ENCODE measurements at places on chromosomes 16 and 17.

- DNase-seq, result no peak
Measured at GRCh38 chr16:67563708-67564468, 1.6 kb downstream of the CTCF start.

DNA sequence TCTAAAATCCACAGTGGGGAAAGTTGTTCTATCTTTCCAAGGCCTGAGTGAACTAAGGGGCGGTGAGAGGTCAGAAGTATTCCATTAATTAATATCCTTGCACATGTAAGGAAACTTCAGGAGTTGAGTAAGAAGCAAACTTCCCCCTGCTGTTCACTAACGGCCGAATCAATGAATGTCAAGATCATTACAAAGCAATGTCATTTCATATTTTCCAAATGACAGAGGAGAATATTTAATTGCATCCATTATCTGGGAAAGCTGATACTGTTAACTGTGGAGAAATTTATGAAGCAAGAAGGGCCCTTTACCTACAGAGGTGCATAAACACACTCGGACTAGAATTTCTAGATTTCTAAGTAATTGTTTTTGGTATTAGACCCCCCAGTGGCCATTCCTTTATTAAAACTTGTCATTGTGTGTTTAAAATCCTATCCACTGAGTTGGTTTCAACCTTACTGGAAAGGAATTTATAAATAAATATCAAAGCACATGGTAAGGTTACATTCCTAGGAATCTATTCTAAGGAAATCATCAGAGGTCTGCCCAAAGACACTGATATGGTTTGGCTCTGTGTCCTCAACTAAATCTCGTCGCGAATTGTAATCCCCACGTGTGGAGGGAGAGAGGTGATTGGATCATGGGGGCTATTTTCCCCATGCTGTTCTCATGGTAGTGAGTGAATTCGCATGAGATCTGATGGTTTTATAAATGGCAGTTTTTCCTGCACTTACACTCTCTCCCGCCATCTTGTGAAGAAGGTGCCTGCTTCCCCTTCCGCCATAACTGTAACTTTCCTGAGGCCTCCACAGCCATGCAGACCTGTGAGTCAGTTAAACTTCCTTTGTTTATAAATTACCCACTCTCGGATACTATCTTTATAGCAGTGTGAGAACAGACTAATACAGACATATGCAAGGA, 20.4 kb upstream of the SMURF2 start:
- no peak for DNase-seq

DNA sequence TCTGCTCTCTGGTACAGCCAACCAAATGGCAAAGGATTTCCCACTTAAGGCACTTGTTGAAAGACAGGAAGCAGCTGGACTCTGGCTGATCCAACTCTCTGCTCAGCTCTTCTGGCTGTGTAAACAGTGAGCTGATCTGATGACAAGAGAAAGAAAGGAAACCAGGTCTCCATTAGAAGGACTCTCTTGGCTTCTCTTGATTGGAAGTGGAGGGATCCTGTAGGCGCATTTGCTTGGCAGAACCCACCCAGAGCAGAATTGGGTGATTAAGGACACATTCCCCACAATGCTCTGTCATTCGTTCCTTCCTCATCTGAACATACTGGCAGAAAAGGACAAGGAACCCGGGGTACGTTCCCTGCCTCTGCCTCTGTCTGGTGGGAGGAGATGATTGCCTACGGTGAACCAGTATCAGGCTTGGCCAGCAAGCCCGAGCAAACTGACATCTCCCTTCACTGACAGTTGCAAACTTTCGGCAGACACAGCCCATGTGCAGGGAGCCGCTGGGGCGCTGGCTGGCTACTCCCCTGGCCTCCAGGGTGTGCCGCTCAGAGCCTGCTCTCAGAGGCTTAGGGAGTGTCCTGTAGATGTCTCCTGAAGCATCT, 29.1 kb downstream of the LDHD start:
- DNase-seq, result no peak

DNA sequence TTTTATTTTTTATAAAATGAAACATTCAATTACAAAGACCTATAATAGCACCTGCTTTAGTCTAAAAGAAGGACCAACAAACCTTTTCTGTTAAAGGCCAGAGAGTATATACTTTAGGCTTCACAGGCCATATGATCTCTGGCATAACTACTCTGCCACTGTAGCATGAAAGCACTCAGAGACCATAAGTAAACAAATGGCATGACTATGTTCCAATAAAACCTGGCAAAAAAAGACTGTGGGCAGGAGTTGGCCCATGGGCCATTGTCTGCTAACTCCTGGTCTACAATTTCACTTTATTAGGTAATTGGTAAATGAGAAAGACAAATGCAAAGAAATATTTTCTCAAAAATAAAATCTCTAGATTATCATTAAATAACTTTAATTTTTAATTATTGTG, 14.9 kb downstream of the CEP112 start:
- no peak for DNase-seq

DNA sequence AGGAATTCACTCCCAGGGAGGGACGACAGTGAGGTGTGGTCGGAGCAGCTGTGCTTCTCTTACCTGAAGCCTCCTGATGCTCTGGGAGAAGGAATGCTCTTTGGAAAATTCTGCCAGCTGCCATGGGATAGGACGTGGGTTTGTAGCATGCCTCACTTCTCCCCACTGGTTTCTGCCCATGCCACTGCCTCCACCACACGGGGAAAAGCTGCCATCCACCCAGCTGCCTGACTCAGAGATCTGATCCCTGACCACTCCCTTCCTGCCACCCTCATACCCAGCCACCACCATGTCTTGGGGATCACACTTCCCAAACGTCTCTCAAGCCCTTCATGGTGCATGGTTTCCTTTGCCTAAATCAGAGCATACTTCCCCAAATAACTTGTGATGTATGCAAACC, 80.0 kb downstream of the CPPED1 start:
- DNase-seq, result no peak

DNA sequence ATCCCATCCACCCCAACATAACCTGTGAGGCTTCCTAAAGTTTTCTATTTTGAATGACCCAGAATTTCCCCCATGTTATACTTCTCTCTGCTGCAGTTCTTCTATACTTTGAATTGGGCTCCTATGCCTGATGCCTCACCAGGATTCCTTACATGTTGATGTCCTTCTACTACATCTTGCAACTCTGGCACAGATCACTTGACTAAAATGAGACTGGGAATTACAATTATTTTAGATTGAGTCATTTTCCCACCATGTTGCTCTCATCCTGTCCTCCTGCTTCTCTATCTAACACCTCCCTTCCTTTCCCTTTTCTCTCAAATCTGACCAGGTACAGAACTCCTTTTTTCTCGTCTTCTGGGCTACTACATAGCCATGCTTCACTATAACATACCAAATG, 314.0 kb upstream of the KCNJ16 start:
- no peak for DNase-seq

- DNase-seq, result no peak
Measured at GRCh38 chr16:17067882-17068281, 402.9 kb downstream of the XYLT1 start.

DNA sequence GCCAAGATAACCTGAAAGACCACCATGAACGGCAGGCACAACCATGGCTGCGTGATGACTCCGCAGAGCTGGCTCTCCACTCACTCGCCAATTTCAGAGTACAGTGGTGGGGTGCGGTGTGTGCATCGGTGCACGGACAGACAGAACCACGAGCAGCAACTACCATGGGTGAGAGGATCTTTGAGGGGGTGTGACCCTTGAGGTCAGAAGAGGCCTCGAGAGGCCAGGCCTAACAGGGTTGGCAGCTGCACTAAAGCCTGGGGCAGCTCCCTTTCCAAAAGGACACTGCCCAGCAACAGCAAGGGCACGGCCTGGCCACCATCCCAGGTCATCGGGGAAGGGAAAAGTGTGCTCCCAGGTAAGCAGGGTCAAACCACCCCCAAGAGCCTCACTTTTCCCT, 1.9 kb upstream of the ECI1 start:
- no peak for DNase-seq

GRCh38 chr17:74282587-74283370, 8.7 kb downstream of the DNAI2 start:
- no peak for DNase-seq

DNA sequence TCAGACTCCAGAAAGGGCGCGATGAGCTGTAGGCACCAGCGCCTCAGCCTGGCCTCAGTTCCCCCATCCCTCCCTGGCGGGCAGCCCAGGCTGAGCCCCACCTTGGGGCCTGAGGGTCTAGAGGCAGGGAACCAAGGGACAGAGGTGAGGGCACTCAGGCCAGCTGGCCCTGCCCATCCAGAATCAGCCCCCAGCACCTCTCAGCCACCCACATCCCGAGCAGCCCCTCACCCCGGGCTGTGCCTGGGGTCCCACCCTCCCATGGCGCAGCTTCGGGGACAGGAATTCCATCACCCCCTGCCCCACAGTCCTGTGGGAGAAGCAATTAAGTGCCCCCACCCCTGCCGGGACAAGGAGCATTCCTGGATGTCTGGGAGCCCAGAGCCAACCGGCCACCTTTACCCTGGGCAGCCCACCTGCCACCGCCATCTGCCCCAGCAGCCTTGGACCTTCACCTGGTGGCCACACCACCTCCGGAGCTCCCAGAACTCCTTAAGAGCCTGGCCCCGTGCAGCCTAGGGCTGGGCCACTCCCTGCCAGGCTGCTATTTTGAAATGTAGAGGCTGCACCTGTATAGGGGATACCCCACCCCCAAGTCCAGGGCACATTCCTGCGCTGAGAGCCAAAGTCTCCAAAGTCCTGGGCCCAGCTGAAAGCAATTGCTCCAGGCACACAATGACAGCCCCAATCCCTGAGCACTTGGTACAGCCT, 33.7 kb upstream of the PVALEF start:
- DNase-seq, result no peak

DNA sequence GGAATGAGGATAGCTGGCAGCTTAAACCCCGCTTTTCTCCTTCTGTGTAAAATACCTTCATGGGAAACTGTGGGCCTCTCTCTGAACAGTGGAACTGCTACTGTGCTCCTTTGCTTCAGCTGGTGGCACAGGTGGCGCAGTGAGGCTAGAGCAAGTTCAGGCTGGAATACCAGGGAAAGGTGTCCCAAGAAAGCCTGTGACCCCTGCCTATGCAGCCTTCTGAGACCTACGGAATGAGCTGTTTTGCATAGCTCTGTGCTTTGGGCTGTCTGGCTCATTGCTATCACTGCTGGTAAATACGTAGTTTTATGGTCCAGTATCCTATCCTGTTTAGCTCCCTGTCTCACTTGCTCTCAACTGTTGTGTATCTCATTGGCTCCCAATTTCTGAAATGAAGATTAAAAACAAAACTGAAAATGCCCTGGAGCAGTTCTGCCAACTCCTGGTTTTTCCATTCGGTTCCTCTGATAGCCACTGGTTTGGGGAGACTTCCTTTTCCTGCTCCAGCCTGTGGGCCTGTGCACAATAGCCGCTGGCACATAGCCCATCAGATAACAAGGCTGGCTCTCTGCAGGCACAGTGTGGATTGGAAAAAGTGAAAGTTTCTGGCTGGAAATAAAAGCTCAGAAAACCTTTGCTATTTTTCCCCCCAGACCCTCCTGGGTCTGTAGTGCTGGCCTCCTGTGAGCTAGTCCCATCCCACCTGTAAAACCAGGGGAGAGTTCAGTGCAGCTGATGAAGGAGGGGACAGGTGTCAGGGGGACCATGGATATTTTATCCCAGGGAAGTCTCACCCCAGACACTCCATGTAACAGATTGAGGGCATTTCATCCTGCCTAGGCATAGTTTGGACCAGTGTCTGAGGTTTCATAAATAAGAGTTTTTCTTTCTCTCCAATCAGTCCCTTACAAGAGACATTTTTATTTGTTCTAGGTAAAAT, 24.0 kb downstream of the LIMD2 start:
- DNase-seq, result no peak

DNA sequence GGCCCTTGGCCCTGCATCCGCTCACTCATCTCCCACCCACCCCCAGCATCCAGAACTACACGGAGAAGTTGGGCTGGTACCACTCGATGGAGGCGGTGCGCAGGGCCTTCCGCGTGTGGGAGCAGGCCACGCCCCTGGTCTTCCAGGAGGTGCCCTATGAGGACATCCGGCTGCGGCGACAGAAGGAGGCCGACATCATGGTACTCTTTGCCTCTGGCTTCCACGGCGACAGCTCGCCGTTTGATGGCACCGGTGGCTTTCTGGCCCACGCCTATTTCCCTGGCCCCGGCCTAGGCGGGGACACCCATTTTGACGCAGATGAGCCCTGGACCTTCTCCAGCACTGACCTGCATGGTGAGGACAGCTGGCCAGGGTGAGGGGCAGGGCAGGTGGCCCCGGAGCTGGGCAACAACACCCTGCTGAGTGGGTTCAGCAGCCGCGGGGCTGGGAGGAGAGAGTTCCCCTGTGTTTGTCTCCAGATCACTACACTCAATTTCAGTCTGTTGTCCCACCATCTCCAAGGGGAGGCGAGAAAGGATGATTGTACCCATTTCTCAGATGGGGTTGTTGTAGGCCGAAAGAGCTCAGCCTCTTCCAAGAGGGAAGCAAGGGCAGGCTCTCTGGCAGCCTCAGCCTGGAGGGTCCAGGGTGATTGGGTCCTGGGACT, 14.4 kb downstream of the MMP15 start:
- no peak for DNase-seq

DNA sequence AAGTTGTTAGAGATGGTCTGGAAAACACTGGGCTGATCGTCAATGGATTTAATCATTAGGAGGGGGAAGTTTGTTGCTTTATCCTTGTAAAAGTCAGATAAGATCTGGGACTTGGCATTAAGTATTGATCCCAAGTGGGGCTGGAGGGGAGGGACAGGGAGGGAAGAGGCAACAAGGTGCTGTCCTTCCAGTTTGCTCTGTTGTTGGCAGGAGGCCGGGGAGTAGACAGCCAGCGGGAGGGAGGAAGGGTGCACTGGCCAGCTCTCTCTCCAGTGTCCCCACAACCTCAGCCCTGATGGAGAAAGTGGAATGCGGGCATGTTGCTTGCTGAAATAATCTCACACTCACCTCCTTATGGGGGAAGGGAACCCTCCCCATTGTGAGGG, 210.2 kb downstream of the CCDC182 start:
- DNase-seq, result no peak

GRCh38 chr16:80158766-80159165, 382.0 kb upstream of the DYNLRB2 start:
- DNase-seq, result no peak

DNA sequence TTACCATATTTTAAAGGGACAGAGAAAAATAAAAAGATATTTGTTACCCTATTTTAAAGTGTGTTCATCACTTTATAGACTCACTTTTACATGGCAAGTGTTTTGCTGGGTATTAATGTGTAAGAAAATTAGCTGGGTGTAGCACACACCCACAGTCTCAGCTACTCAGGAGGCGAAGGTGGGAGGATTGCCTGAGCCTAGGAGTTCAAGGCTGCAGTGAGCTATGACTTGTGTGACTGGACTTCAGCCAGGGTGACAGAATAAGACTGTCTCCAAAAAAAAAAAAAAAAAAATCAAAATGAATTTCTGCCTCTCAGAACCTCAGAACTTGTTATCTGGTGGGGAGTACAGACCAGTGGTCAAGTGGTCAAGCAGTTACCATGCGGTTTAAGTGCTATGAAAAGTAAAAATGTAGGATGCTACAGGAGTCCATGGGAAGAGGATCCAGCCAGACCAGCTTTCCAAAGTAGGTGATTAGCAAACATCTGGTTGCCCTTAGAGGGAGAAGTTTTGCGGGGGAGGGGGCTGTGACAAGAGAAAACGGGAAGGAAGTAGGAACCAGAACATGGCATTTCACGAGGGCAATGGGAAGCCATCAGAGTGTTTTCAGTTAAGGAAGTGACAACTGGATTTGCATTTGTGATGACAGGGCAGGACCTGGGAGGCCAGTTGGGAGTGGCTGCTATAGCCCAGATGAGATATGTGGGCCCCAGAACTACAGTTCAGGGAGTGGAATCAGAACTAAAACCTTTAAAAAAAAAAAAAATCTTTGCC, 13.9 kb downstream of the CNEP1R1 start:
- DNase-seq, result no peak
